PC-3 (cell line): ENCODE measurements at places on chromosomes 6 and 20. TPM values are rescaled to one million over a fixed set of nuclear protein-coding genes. Genes with fewer than 3 reads are reported as not detected.

DNA sequence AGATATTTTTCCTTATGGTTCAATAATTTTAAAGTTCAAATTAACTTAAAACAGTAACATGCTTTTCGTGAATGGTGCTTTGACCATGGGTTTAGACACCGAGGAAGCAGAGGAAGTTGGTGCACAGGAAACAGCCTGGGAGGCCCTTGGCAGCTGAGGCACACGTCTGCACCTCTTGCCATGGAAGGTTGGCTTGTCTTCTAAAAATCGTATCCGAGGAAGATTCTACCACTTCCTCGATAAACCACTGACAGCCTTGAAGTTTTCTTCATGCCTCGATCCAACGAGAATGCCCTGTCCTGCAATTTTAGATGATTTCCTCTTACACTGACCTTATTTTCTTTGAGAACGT lies 12.2 kb downstream of the DLL1 start:
- DNase-seq = no peak

The MOG gene
- not detected in 2 replicates for total RNA-seq

GRCh38 chr6:116404696-116405095 lies 33.9 kb downstream of the DSE start:
- no peak for DNase-seq

DNA sequence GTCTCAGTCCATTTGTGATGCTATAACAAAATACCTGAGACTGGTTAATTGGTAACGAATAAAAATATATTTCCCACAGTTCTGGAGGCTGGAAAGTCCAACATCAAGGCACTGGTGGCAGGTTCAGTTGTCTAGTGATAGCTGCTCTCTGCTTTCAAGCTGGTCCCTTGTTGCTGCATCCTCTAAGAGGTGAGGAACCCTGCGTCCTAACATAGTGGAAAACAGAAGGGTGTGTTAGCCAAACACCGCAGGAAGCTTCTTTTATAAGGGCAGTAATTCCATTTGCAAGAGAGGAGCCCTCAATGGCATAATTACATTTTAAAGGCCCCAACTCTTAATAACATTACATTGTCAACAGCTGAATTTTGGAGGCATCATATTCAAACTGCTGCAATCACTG lies 372.7 kb downstream of the ADGRB3 start:
- DNase-seq = no peak

- DNase-seq = peak; percentile 41
Measured at GRCh38 chr6:107506145-107506544, 16.2 kb downstream of the SOBP start.

DNA sequence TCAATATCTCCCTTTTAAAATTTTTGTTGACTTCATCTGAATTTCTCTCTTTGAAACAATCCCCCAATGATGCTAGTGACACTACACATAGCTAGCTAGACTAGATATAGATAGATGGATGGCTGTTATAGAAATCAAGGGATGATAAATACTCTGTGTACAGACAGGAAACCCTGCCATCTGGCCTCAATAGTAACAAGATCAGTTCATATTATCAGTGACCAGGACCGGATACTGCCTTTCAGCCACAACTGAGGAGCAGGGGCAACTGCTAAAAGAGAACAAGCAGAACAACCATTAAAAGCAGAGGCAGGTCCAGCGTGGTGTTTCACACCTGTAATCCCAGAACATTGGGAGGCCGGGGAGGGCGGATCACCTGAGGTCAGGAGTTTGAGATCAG lies 118.3 kb upstream of the FAM184A start:
- DNase-seq = no peak

The TRIM15 gene
- total RNA-seq = not detected in 2 replicates

The SPATA25 gene
- 0.40 and 0.46 TPM in 2 replicates for total RNA-seq

The DYNLT2 gene
- total RNA-seq = 0.51 and 1.5 TPM in 2 replicates

The GGTLC1 gene
- not detected in 2 replicates for total RNA-seq
